ENCODE measurements at places on chromosomes 2 and 18.

DNA sequence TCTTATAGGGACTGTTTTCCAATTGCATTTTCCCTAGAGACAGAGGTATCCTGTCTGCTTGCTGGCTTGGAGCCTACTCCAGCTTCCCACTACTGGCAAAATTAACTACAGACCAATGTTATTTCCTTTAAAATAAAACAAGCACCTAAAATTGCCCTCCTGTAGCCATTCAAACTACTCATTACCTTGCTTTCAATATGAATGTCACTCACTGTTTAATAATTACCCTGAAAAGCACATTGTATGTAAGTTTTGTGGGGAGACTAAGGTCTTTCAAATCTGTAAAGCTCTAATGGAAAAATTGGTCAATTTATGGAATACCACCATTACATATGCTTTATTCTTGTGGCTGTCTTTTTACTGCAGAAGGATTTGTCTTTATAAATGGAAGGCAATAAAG, 87.3 kb downstream of the DOCK10 start:
- no peak for DNase-seq

- no peak for DNase-seq
These were observed 78.8 kb downstream of the TGOLN2 start for GRCh38 chr2:85248773-85249509.

DNA sequence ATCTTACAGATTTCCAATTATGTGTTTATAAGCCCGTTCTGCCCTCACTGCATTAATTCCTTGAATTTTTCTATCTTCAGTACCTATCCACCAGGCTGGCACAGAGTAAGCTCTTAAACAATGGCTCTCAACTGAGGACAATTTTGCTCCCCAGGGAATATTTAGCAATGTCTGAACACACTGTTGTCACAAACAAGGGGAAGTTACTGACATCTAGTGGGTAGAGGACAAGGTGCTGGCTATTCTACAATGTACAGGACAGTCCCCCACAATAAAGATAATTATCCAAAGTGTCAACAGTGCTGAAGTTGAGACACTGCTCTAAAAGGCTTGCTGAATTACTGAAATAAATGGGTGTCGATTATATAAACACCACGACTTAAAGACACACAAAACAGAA, 5.0 kb downstream of the NDUFS1 start:
- no peak for DNase-seq

DNA sequence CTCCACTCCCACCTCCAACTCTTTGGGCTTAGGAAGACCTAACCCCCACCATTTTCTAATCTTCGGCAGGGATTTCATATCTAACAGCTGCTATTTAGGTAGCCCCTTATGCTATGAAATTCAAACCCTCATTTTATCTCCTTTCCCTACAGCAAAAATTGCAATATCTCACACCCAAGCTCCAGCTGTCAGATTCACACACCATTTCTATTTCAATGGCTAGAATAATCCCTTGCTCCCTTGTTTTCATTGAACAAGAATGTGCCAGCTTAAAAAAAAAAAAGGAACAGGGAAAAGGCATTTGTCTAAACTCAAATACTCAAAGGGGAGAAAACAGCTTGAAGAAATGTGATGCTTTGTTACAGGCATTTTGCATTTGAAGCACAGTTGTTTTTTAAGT, 850.6 kb upstream of the ACVR2A start:
- no peak for DNase-seq

DNA sequence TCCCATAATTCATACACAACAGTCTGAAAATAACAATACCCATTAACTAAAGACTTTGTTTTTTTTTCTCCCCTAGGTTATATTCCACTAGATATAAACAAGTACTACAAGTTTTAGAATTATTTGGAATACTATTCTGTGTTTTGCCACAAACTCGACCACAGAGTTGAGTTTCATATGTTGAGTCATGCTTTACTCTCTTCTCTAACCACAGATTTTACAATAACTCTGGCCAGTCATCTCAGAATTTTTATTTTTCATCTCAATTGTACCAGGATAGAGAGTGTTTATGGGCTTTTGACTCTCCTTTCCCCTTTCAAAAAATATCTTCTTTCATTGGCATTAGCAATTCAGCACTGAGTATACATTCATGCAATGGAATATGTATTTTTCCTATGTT, 348.7 kb upstream of the GALNT5 start:
- DNase-seq = no peak

DNA sequence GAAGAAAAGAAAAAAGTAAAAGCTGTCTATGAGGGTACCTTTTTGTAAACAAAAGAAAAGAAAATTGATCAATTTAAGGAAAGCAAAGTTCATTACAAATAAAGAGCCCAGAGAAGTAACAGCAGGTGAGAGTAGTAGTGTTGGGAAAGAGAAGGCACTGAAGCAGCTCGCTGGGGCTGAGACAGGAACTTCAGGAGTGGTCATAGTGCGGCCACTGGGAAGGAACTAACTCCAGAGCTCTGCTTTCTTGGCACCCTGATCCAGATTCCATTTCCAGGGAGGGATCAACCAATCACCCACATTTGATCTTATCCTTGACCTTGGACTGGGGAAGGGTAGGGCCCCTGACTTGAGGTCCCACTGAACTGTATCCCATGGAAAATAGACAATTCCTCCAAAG, 617.6 kb downstream of the CPS1 start:
- DNase-seq = no peak

DNA sequence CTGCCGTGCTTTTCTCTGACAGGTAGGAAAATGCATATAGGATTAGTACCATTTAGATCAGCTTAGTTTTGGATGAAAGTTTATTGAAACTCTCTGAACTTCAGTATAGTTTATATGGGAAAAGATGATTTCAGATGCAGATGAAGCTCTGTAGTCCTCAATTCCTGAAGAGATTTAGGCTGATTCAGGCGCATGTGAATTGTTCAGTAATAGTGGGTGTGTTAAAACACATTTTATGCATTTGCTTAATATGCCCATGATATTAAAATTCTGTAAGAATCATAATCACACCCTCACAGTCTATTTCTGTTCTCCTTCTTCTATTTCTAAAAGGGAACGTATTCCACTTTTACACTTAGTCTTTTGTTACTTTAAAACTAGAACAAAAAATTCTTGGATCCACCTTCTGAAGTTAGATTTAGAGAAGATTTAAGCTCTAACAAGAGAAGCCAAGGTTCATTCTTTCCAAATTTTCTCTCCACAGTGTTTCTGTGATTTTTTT, 44.5 kb upstream of the FAM237A start:
- no peak for DNase-seq

- no peak for DNase-seq
These were observed at the start of gene TSHZ1 for GRCh38 chr18:75210274-75211001. Gene TSHZ1, plus strand, starts transcription at chr18:75210797. Its CDS starts 1,080 bp downstream, at chr18:75211877.

DNA sequence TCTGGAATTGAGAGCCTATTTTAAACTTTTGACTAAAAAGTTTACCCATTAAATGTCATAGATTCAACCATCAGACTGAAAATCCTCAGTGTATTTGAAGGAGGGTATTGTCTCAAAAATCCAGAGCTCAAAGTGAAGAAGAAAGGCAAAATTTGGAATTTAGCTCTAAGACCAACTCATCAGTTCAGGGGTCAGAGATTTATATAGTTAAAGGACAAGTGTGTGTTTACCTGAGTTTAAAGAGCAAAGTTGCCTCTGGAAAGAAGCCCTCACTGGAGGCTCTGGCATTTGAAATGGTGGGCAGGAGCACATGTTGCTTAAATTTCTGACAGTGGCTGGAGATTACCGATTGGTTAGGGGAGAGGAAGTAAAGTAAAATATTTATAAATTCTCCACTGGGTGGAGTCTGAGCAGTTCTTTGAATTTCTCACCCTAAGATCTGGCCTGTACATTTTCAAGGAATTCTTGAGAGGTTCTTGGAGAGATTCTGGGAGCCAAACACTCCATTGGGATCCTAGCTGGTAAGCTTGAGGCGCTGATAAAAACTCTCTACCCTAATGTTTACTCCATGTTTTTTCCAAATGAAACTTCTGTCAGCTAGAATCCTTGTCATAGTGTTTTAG, at the start of gene KYNU:
Gene KYNU, plus strand, starts transcription at position 449 of the 623 bp plus-strand sequence. CDS start 7,704 bp downstream, outside the sequence.
- DNase-seq = no peak

DNA sequence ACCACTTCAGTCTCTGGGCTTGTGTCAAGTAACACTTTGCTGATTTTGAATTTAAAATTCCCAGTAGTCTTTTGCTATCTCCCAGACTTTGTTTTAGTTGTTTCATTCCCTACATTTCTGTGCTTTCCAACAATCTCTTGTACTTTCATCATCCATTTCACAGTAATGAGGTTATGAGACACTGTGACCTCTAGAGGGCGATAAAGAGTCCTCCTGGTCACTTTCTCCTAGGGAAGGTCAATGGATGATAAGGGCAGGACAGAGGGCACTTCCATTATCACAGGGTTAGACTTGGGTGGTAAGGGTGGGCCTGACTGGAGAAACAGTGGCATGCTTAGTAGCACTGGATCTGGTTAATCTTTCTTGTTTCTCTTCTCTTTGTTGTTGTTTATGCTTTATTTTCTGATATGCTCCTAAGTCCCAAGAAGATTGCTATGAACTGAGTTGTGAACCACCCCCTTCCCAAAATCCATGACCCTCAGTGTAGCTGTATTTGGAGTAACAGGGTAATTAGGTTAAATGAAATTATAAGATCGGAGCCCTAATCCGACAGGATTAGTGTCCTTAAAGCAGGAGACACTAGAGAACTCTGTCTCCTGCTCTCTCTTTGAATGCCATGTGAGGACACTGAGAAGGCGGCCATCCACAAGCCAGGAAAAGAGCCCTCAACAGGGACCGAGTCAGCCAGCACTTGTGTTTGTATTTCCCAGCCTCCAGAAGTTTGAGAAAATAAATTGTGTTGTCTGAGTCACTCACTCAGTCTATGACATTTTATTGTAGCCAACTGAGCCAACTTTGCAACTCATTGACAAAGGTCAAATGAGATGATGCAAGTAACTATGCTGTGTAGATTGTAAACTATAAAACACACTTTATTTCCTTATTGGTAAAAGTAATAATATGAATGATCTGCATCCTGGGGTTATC, 779.2 kb downstream of the CNTNAP5 start:
- no peak for DNase-seq

- DNase-seq = no peak
These were observed 166.0 kb upstream of the VWC2L start for GRCh38 chr2:214244847-214245246.

DNA sequence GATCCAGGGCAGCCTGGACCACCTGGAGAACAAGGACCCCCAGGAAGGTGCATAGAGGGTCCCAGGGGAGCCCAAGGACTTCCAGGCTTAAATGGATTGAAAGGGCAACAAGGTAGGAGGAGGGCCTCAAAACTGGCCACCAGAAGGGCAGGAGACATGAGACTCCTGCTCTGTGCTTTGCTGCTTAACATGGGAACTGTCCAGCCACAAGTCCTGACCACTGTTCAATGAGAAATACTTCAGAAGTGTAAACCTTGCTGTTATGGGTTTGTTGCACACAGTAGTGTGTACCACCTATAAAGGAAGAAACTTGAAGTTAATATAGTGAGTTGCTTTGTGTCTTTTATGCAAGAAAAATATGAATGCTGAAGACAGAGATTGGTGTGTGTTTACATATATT, 44.2 kb upstream of the MFF start:
- no peak for DNase-seq

- no peak for DNase-seq
These were observed 40.6 kb downstream of the NCK2 start for GRCh38 chr2:105785095-105785847.

DNA sequence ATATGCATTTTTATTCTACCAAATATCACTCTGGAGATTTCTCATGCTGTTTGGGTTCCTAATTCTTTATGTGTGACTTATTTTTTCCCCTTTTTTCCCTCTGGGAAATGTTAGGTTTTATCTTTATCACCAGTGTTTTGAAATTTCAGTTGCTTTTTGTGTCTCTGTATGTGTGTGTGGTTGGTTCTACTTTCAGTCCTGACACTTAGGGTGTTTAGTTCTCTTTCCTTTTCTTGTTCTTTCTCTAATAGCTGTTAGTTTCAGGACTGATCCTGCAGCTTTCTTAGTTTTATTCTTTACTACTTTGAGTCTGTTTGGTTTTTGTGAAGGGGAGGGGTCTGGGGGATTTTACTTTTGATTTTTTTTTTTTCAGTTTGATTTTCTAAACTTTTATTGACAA, 23.1 kb downstream of the PPM1B start:
- DNase-seq = no peak

DNA sequence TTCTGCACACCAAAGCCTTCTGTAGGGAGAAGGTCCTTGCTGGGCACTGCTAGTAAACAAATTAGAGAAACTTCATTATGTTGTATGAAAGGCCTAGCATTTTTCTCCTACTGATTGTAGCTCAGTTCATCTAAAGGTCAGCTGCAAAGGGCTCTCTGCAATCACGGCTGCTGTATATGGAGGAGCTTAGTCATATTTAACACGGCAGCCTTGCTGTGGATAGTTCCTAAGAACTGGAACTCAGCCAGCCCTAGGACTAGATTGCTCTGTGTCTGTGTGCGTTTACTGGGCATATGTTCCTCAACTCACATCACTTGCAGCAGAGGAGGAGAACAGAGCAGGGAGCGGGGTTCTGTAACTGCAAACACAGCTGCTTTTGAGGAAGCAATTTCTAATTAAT, 1103.9 kb upstream of the KLHL29 start:
- no peak for DNase-seq

- DNase-seq = no peak
These were observed 12.3 kb upstream of the DNAJB2 start for GRCh38 chr2:219266886-219267285.

- no peak for DNase-seq
These were observed 89.5 kb downstream of the STK39 start for GRCh38 chr2:168157926-168158325.

- no peak for DNase-seq
These were observed 117.3 kb upstream of the ZFP36L2 start for GRCh38 chr2:43343573-43344304.

DNA sequence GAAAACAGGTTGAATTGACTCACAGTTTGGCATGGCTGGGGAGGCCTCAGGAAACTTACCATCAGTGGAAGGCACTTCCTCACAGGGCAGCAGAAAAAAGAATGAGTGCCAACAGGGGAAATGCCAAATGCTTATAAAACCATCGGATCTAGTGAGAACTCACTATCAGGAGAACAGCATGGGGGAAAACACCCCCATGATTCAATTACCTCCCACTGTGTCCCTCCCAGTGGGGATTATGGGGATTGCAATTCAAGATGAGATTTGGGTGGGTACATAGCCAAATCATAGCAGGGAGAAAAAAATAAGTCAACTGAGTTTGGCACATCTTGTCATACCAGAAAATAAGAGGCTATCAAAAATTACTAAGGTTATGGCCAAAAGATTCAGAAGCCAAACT, 96.3 kb downstream of the TRIP12 start:
- no peak for DNase-seq

GRCh38 chr18:65423776-65424175, 327.0 kb upstream of the CDH7 start:
- no peak for DNase-seq

DNA sequence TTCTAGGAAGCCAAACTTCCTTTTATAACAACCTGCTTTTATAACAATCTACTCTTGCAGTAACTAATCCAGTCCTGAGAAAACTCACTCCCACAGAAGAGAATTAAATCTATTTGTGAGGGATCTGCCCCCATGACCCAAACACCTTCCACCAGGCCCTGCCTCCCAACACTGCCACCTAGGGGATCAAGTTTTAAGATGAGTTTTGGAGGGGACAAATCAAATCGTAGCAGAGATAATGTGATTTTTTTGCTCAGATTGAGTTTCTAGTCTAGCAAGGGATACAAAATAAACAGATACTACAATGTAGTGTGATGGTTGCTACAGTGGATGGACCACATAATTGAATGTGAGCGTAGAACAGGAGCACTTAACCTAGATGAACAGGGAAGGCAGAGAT, 52.2 kb downstream of the NCOA1 start:
- no peak for DNase-seq

- no peak for DNase-seq
These were observed 54.3 kb upstream of the AGPS start for GRCh38 chr2:177338177-177338721.

GRCh38 chr2:218219934-218220333, 2.9 kb downstream of the ARPC2 start:
- DNase-seq = no peak
